Skeletal muscle cell (primary cell): ENCODE measurements at places on chromosomes 3 and 15.

DNA sequence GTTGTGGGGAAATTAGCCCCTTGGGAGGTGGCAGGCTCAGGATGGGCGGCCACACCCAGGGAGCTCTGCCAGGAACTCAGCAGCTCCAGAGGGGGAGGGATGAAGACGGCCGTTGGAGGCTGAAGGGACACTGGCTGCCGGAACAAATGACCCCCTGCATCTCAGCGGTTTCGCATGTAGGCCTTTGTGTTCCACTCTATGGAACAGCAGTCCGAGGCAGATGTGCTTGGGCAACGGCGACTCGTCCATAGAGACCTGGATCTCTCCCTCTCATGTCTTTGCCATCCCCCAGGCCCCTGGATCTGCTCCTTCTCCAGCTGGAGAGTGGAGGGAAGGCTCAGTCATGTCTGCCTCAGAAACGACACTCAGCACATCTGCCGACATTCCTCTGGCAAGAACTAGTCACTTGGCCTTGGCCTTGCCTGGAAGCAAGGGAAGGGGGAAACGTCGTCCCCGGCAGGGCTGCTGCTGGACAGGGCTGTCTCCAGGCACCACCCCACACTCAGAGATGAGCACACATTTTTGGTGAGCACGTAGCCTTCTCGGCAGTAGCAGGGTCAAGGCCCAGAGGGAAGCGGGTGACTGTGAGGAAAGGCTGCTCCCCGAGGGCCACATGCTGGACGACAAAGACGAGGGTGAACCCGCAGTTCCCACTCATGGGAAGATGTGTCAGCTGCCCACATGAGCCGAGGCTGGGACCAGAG, 83.8 kb downstream of the ASB7 start:
- DNase-seq, result no peak

DNA sequence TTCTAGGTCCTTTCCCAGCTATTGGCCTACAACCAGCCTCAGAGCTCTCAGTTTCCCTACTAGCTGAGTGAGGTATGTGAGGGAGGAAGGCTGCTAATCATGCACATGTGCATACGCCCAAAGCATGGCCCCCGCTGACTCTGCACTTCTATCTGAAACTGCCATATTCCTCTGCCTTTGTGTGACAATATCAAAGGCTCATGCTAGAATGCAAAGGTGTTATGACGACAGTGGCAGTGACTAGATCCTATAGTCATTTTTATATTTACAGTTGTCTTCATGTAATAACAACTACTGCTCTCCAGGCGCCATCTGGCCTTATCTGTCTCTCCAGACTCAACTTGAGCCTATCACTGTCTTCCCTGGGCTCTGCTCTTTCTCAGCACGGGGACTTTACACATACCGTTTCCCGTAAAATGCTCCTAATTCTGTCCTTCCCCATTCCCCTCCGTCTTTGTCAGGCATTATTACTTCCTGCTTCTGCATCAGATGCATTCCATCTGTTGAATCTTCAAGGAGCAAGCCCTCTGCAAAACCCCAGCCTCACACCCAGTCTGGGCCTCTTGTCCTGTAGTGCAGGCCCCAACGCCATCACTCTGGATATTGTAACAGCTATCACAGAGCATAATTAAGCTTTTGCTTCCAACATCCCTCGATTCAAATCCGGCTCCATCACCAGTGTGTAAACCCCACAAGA, 102.5 kb downstream of the PDCD6IP start:
- DNase-seq, result no peak

DNA sequence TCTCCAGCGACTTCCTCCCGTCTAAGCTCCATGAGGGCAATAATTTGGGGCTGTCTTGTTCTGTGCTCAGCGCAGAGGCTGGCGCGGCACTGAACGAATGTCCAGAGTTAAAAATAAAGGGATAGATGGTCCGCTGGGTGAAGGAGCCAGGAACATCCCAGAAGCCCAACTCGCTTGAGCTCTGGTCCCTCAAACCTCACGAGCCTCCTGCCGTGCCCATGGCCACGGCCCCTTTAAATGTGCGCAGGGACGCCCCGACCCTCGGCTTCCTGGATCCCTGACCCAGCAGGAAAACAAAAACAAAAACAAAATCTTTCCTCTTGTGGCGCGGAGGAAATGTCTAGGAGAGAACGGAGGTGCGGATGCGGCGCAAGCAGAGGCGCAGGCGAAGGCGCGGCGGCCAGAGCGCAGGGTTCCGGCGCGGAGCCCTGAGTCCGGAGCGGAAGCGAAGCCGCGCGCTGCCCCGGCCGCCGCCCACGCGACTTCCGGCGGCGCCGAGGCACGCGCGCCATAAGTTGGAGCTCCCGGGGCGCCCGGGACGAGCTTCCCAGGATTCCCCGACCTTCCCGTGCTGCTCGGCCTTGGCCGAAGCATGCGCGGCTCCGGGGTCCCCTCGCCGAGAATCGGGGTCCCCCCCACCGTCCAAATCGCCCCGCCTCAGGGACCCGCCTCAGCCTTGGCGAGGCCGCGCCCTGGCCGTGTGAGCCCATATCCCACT, 52.9 kb upstream of the WNT7A start:
- no peak for DNase-seq

DNA sequence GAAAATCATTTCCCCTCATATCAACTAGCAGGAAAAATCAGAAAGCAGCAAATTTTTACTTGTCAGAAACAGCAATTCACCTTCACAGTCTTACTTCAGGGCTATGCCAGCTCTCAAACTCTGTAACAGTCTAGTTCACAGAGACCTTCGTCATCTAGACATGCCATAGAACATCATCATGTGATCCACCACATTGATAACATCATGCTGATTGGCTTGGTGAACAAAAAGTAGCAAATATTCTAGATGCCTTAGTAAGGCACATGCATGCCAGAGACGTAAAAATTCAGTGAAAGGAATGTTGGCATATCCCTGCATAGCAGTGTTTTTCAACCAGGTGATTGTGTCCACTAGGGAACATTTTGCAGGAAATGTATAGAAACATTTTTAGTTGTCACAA, 8.6 kb upstream of the SCAPER start:
- DNase-seq, result no peak

GRCh38 chr15:90419738-90420406, 31.8 kb downstream of the IQGAP1 start:
- peak; percentile 71 for DNase-seq

- DNase-seq, result no peak
Observed at GRCh38 chr3:152469248-152470025, 200.7 kb downstream of the MBNL1 start.

DNA sequence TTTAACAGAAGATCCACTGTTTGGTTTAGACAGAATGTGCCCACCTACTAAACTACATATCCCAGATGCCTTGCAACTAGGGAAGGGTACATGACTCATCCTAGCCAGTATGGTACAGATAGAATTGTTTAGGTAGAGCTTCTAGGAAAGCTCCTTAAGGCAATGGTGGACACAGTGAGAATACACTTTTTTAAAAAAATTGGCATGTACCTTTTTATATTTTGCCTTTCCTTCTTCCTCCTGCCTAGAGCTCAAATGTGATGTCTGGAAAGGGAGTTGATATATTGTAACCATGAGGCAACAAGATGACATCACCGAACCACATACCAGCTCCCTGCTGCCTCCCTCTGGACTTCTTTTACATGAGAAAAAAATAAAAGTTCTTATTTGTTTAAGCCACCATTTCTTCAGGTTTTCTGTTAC, 14.4 kb upstream of the C3orf80 start:
- DNase-seq, result no peak

GRCh38 chr3:122857019-122857418, 62.1 kb downstream of the SLC49A4 start:
- DNase-seq, result peak; percentile 25

GRCh38 chr15:99440551-99441443, 125.0 kb upstream of the MEF2A start:
- no peak for DNase-seq

GRCh38 chr3:190252080-190252479, 70.2 kb downstream of the CLDN1 start:
- peak; percentile 73 for DNase-seq

- no peak for DNase-seq
Observed at GRCh38 chr15:44009038-44009437, 182.2 kb downstream of the WDR76 start.

GRCh38 chr3:170180079-170180907, 1.2 kb downstream of the PHC3 start:
- no peak for DNase-seq

DNA sequence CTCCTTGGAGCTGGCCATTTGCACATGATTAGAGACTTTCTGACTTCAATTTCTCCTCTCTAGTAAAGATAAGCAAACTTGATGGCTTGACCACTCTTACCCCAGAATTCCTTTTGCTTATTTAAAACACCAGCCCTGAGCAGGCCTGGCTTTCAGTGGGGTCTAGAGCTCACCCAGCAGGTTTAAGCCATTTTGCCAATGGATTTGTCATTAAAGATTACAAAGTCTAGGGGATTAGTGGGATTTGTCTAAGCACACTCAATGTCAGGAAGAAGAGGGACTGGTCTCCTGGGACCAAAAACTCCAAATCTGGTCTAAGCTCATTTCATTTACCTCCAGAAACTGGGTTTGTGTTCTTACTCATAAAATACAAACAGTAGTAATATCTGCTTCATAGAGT, 57.3 kb upstream of the SNTN start:
- no peak for DNase-seq

DNA sequence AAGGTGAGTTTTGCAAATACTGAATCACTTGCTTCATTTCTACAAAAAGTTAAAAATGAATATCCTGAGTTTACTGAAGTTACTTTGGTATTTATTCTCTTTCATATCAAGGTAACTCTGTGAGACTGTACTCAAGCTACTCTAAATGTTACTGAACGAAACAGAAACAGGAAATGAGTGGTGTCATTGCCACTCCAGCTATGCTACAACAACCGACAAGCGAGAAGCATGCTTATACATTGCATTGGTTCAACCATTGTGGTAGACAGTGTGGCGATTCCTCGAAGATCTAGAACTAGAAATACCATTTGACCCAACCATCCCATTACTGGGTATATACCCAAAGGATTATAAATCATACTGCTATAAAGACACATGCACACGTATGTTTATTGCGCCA, 313.2 kb upstream of the THBS1 start:
- no peak for DNase-seq

DNA sequence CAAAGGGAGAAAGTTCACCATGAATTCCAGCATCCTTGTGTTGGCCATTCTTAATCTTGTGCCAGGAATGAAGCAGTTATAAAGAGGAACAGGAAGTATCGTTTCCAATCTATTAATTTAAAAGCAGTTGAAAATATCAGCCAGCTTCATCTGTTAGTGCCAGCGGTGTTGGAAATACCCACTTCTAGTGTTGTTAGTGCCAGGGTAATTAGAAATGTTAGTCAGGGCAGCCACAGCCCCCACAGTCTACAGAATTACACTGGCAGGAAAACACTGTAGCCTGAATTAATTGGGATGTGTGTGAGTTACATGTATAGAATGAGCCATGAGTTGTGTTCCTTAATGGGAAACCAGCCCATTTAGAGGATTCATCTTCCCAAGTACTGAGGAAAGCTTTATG, 127.8 kb downstream of the GHSR start:
- no peak for DNase-seq

GRCh38 chr15:34436956-34437442, 609 bp downstream of the GOLGA8A start:
- DNase-seq, result no peak
